ENCODE measurements at places on chromosomes 3 and 15. TPM values are rescaled to one million over a fixed set of nuclear protein-coding genes. Genes with fewer than 3 reads are reported as not detected.

- no peak for DNase-seq
Measured at GRCh38 chr3:150871192-150871591, 34.0 kb downstream of the MINDY4B start.

- DNase-seq, result no peak
Measured at GRCh38 chr3:101497803-101498202, 15.2 kb downstream of the SENP7 start.

GRCh38 chr15:26842391-26842790 is 24.5 kb upstream of the GABRA5 start:
- no peak for DNase-seq

- no peak for DNase-seq
Measured at GRCh38 chr15:51484781-51485180, 137.8 kb downstream of the DMXL2 start.

GRCh38 chr3:41768363-41768762 is 193.5 kb downstream of the ULK4 start:
- no peak for DNase-seq

DNA sequence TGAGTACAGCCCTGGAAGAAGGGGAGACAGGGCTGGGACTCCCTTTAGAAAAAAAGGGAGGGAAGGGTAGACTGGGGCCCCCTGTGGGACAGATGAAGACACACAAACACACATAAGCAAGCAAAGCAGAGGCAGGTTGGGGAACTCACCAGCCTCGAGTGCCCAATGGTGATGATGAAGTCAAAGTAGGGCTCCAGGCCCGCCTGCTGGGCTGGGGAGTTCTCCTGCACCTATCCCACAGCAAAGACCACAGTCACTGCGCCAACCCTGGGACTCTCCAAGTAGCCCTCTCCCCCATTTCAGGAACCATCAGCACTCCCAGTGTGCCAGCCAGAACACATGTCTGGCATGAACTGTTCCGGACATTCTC is 4.1 kb downstream of the GORASP1 start:
- DNase-seq, result peak; percentile 38

Gene DNAJA4
- total RNA-seq, result 78.0 TPM

Gene FILIP1L
- 136 TPM for total RNA-seq

Gene USP50
- total RNA-seq, result 1.2 TPM

Gene GOLGA6L26
- total RNA-seq, result not detected

Gene OR5K2
- not detected for total RNA-seq
